ENCODE measurements at places on chromosomes 4 and X. TPM values are rescaled to one million over a fixed set of nuclear protein-coding genes. Genes with fewer than 3 reads are reported as not detected.

GRCh38 chr4:139227729-139228404, 50.8 kb upstream of the ELF2 start:
- H3K27ac ChIP-seq: no peak overlapping the region
- DNase-seq: no peak
- H3K27me3 ChIP-seq: no peaks in the 10 kb centered on the region
- H3K36me3 ChIP-seq: no peaks in the 10 kb centered on the region
- H3K4me1 ChIP-seq: peaks cover 3% of the 10 kb centered on the region

GRCh38 chr4:82577451-82577850, 15.7 kb upstream of the TMEM150C start:
- peaks cover 3% of the 10 kb centered on the region for H3K36me3 ChIP-seq
- H3K27ac ChIP-seq: no peak overlapping the region
- peaks cover 11% of the 10 kb centered on the region for H3K27me3 ChIP-seq
- H3K4me1 ChIP-seq: no peaks in the 10 kb centered on the region
- H3K4me3 ChIP-seq: no peak overlapping the region

- H3K27me3 ChIP-seq: no peaks in the 10 kb centered on the region
- peaks cover 6% of the 10 kb centered on the region for H3K4me1 ChIP-seq
- peaks cover 12% of the 10 kb centered on the region for H3K36me3 ChIP-seq
- H3K27ac ChIP-seq: no peak overlapping the region
- H3K4me3 ChIP-seq: no peak overlapping the region
These were observed 17.0 kb upstream of the TAPT1 start for GRCh38 chr4:16243285-16243684.

- DNase-seq: no peak
- H3K36me3 ChIP-seq: no peaks in the 10 kb centered on the region
- no peak overlapping the region for H3K4me3 ChIP-seq
These were observed 92.5 kb upstream of the ZFP42 start for GRCh38 chr4:187903106-187903505.

- no peaks in the 10 kb centered on the region for H3K36me3 ChIP-seq
- DNase-seq: no peak
- H3K4me1 ChIP-seq: peaks cover 16% of the 10 kb centered on the region
- no peak overlapping the region for H3K4me3 ChIP-seq
- H3K27me3 ChIP-seq: no peaks in the 10 kb centered on the region
- H3K27ac ChIP-seq: no peak overlapping the region
These were observed 26.5 kb upstream of the PLCXD1 start for GRCh38 chrX:254630-255215.

DNA sequence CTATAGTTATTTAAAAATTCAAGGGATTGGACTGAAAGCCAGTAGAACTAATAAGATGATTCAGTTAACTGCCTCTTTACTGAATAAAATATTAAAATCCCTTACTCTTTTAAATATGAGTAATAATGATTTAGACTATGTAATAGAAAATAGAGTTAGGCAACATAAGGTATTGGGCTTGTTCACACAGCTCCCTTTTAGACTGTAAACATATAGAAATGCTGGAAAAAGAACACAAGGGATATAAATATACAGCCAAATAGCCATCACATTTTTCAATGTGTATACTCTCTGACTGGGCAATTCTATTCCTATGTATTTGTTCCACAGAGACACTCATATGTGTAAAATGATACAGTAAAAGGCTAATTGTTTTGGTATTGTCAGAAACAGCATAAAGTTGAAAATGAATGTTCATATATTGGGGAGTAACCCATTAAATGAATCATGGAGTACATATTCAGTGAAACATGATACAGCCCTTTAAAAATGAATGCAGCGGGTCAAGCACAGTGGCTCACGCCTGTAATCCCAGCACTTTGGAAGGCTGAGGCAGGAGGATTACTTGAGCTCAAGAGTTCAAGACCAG, 129.8 kb downstream of the TBC1D19 start:
- no peak overlapping the region for H3K4me3 ChIP-seq
- no peaks in the 10 kb centered on the region for H3K27me3 ChIP-seq
- H3K36me3 ChIP-seq: peaks cover 11% of the 10 kb centered on the region
- H3K4me1 ChIP-seq: peaks cover 4% of the 10 kb centered on the region

DNA sequence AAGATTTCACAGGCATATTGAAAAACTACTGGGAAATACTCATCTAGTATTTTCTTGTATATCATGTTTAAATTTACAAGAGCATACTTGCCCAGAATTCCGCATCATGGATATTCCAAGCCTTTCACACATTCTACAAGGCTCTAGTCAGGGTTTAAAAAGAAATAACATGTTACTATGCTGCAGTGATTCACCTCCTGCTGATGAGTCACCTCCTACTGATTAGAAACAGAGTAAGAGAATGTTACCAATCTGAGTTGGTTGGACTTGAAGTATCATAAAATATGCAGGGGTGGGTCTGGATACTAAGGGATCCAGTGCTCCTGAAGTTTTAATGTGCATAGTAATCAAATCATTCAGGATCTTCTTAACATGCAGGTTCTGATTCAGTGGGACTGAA, 192.0 kb upstream of the ANK2 start:
- DNase-seq: no peak
- peaks cover 2% of the 10 kb centered on the region for H3K4me1 ChIP-seq
- no peak overlapping the region for H3K4me3 ChIP-seq
- H3K36me3 ChIP-seq: peaks cover 2% of the 10 kb centered on the region
- H3K27ac ChIP-seq: no peak overlapping the region

GRCh38 chr4:106238820-106239420, 77.1 kb downstream of the TBCK start:
- peak overlapping the region; percentile 39 for H3K27ac ChIP-seq
- H3K4me1 ChIP-seq: peaks cover 3% of the 10 kb centered on the region
- no peak for DNase-seq
- H3K36me3 ChIP-seq: peaks cover 5% of the 10 kb centered on the region

- peak overlapping the region; percentile 68 for H3K4me3 ChIP-seq
- peaks cover 49% of the 10 kb centered on the region for H3K4me1 ChIP-seq
- peak overlapping the region; percentile 99 for H3K27ac ChIP-seq
These were observed 3.8 kb downstream of the ANTXR2 start for GRCh38 chr4:80069108-80069836.

DNA sequence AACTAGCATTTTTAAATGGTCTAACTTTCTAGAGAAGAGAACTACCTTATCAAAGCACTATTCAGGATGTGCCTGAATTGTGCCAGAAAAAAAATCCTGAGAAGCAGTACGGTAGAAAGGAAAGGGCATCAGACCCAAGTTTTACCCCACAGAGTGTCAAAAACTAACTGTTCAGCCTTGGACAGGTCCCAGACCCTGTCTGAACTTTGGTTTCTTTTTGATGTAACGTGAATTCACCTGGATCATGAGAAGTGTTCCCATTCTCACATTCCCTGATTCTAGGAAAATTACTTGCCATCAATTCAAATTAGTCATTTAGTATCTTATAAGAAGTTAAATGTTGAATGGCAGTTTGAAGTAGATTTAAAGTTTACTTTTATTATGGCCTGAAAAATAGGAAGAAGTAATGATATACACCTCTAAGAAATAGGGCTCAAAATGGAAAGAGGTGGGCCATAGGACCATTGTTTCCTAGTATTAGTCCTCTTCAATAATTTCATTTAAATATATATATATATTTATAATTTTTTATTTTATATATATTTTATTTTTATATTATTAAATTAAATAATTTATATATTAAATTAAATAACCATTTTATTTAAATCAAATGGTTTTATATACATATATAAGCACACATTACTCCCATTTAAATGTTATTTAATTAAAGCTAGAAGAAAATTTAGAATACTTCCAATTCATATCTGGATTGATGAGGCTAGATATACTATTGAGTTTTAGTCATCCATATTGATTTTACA, 181.9 kb upstream of the PPARGC1A start:
- DNase-seq: no peak
- H3K27me3 ChIP-seq: no peaks in the 10 kb centered on the region
- no peak overlapping the region for H3K27ac ChIP-seq
- no peaks in the 10 kb centered on the region for H3K4me1 ChIP-seq

DNA sequence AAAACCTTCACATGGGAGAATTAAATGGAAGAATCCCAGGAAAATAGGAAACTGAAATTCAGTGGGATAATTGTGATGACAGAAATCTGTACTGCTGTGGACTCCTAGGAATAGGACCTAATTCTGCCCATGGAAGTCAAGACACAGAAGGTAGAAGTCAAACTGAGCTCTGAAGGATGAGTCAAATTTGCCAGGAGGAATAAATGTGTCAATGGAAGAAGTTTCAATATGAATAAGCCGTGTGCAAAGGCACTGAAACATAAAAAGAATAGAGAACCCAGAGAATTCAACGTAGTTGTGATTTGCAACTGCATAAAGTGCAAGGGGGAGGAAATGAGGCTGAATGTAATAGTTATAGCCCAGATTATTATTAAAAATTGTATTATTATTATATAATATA, 11.6 kb downstream of the ENAM start:
- H3K27me3 ChIP-seq: peaks cover 15% of the 10 kb centered on the region
- no peaks in the 10 kb centered on the region for H3K36me3 ChIP-seq
- no peak for DNase-seq
- no peaks in the 10 kb centered on the region for H3K4me1 ChIP-seq

- H3K36me3 ChIP-seq: no peaks in the 10 kb centered on the region
- H3K27ac ChIP-seq: no peak overlapping the region
- no peak overlapping the region for H3K4me3 ChIP-seq
- DNase-seq: no peak
- H3K27me3 ChIP-seq: no peaks in the 10 kb centered on the region
- H3K4me1 ChIP-seq: peaks cover 5% of the 10 kb centered on the region
These were observed 56.6 kb downstream of the ANAPC10 start for GRCh38 chr4:145041378-145041777.

- no peaks in the 10 kb centered on the region for H3K27me3 ChIP-seq
- no peak overlapping the region for H3K4me3 ChIP-seq
- DNase-seq: no peak
- peaks cover 4% of the 10 kb centered on the region for H3K4me1 ChIP-seq
- no peaks in the 10 kb centered on the region for H3K36me3 ChIP-seq
These were observed 109.4 kb upstream of the FAM9C start for GRCh38 chrX:13153796-13154195.

- H3K27me3 ChIP-seq: no peaks in the 10 kb centered on the region
- H3K36me3 ChIP-seq: no peaks in the 10 kb centered on the region
- peak overlapping the region; percentile 1 for H3K4me3 ChIP-seq
- no peaks in the 10 kb centered on the region for H3K4me1 ChIP-seq
- no peak for DNase-seq
- H3K27ac ChIP-seq: no peak overlapping the region
These were observed 48.5 kb upstream of the PABPC1L2A start for GRCh38 chrX:73127700-73128241.

DNA sequence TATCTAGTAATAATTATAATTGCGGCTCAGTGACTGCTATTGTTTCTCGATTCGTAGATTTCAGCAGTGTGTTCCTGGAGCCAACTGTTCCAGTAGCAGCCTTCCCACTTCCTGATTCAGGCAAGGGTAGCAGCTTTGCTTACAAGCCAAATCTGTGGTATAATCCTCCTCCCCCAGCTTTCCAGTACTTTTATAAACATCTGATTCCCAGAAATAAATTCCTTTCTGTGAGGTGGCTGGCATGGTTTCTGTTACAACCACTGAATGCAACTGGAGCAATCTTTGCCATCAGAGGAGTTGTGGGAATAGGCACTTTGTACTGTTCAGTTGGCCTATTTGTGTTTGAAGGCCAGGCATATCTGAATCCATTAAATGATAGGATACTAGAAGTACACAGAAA, 80.0 kb downstream of the GLRA3 start:
- DNase-seq: no peak
- no peaks in the 10 kb centered on the region for H3K36me3 ChIP-seq
- H3K27ac ChIP-seq: no peak overlapping the region
- H3K4me3 ChIP-seq: no peak overlapping the region
- H3K4me1 ChIP-seq: no peaks in the 10 kb centered on the region
- H3K27me3 ChIP-seq: no peaks in the 10 kb centered on the region

- no peak overlapping the region for H3K4me3 ChIP-seq
- DNase-seq: no peak
- H3K27ac ChIP-seq: no peak overlapping the region
- peaks cover 17% of the 10 kb centered on the region for H3K27me3 ChIP-seq
- no peaks in the 10 kb centered on the region for H3K36me3 ChIP-seq
- H3K4me1 ChIP-seq: no peaks in the 10 kb centered on the region
These were observed 116.8 kb upstream of the KIT start for GRCh38 chr4:54540931-54541330.

DNA sequence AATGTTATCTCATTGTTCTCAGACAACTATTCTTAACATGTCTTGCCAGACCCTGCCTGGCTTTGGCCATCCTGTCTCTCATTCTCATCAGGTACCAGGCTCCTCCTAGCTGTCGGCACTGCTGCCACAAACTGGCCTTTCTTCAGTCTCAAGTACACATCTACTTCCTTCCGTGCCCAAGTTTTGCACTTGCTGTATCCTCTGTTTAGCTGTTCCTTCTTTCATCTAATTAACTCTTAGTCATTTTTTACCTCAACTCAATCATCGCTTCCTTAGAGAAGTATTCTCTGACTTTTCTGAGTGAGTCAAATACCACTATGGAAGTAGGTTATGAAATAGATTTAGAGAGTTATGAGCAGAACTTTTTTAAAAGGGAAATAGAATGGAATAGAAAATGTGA, 19.7 kb downstream of the CXCL3 start:
- no peak overlapping the region for H3K27ac ChIP-seq
- peaks cover 6% of the 10 kb centered on the region for H3K27me3 ChIP-seq
- no peaks in the 10 kb centered on the region for H3K36me3 ChIP-seq
- no peaks in the 10 kb centered on the region for H3K4me1 ChIP-seq

DNA sequence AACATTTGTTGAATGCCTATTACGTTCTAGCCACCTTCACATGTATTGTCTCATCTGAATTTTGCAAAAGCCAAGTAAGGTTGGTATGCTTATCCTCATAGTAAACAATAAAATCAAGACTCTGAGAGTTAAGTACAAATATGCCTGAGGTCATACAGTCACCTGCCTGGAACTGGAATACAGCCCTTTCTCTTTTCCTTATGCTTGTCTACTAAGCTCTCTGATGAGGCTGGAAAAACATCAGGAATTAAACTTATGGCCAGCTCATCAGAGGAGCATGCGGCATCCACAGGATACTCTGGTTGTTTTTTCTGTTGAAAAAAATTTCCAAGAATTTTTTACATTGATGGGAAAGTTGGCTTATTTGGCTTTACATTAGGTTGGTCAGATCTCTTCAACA, 35.5 kb downstream of the NCAPG start:
- no peak overlapping the region for H3K27ac ChIP-seq
- no peaks in the 10 kb centered on the region for H3K4me1 ChIP-seq
- no peaks in the 10 kb centered on the region for H3K27me3 ChIP-seq
- DNase-seq: no peak
- H3K36me3 ChIP-seq: peaks cover 2% of the 10 kb centered on the region
- no peak overlapping the region for H3K4me3 ChIP-seq

GRCh38 chr4:184763150-184763780, 29.4 kb upstream of the CENPU start:
- H3K27ac ChIP-seq: peak overlapping the region; percentile 74
- peaks cover 4% of the 10 kb centered on the region for H3K36me3 ChIP-seq
- peaks cover 6% of the 10 kb centered on the region for H3K4me1 ChIP-seq
- DNase-seq: no peak
- H3K27me3 ChIP-seq: no peaks in the 10 kb centered on the region

BRS3 gene
- not detected for total RNA-seq

ASB12 gene
- 0.22 TPM for total RNA-seq

NDNF gene
- not detected for total RNA-seq

CCDC120 gene
- 10.8 TPM for total RNA-seq

GNRHR gene
- not detected for total RNA-seq

GAGE12J gene
- total RNA-seq: not detected

GSX2 gene
- total RNA-seq: not detected

XPNPEP2 gene
- total RNA-seq: 0.25 TPM

SSX4B gene
- total RNA-seq: not detected

AFM gene
- total RNA-seq: not detected
